ENCODE measurements at places on chromosomes 13 and 19. TPM values are rescaled to one million over a fixed set of nuclear protein-coding genes. Genes with fewer than 3 reads are reported as not detected.

Gene CEACAM8
- total RNA-seq = not detected

Gene CLEC17A
- total RNA-seq = 0.20 TPM

Gene NLRP7
- not detected for total RNA-seq

Gene C2CD4C
- 0.55 TPM for total RNA-seq

Gene INAFM1
- total RNA-seq = 53.3 TPM

Gene ADAT3
- 4.1 TPM for total RNA-seq

Gene TNNT1
- total RNA-seq = 2.8 TPM

Gene ARL11
- total RNA-seq = 0.28 TPM

Gene CYP4F8
- total RNA-seq = not detected

Gene ADPRHL1
- 1.9 TPM for total RNA-seq

GRCh38 chr19:7783991-7784423 is 21.0 kb downstream of the CLEC4M start:
- no peak for DNase-seq

- no peak for DNase-seq
Measured at GRCh38 chr13:94112227-94112626, 367.3 kb downstream of the DCT start.

DNA sequence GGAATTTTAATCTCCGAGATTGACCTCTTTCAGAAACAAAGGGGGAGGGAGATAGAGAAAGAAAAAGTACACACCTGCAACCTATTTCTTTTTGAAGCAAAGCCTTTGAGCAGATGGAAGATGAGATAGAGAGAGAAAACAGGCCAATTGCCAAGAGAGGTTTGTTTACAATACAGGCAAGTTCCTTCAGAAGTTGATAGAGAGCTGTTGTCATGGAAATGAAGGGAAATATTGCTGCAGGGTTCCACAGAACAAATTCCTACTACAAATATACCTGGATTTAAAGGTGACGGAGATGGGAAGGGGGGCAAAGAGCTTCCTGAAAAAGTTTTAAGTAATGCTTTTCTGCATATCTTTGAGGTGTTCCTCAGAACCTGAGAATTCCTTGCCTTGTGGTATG is 388.4 kb downstream of the NDFIP2 start:
- DNase-seq = no peak

DNA sequence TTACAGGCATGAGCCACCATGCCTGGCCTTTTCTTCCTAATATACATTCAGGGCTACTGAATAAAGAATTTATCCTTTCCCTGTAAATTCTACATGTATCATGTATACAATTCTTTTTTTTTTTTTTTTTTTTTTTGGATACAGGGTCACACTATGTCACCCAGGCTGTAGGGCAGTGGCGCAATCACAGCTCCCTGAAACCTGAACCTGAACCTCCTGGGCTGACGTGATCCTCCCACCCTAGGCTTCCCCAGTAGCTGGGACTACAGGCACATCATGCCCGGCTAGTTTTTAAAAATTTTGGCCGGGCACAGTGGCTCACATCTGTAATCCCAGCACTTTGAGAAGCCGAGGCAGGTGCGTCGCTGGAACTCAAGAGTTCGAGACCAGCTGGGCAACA is 6.5 kb upstream of the SLC44A2 start:
- DNase-seq = no peak

DNA sequence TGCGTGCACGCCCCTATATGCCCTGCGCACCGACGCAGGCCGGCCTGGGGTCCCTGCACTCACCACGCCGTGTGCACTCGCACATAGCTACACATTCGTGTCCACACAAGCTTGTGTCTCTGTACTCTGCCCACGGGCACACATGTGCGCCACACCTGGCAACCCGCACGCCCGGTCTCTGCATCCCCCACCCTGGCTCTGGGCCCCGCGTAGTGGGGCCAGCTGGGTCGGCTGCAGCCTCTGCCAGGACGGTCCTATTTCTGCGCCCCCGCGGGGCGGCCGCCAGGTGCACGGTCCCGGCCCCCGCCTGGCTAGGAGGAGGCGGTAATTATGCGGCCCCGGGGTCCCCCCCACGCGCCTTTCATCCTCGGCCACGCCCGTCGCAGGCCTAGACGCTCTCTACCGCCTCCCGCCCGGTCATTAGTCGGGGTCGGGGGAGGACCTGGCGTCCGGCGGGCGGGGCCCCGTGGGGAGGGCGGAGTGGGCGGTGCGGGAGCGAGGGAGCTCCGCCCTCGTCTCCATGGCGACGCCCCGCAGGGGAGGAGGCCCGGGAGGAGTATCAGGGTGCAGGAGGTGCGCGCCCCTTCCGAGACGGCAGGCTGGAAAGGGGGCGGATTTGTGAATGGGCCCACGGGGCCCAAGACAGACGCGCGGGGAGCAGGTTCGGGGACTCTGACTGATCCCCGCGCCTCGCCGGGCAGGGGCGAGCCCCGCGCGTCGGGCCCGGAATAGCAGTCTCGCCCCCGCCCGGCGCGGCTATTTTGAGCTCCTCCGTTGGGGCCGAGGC is 2.8 kb upstream of the CIRBP start:
- DNase-seq = peak; percentile 86

DNA sequence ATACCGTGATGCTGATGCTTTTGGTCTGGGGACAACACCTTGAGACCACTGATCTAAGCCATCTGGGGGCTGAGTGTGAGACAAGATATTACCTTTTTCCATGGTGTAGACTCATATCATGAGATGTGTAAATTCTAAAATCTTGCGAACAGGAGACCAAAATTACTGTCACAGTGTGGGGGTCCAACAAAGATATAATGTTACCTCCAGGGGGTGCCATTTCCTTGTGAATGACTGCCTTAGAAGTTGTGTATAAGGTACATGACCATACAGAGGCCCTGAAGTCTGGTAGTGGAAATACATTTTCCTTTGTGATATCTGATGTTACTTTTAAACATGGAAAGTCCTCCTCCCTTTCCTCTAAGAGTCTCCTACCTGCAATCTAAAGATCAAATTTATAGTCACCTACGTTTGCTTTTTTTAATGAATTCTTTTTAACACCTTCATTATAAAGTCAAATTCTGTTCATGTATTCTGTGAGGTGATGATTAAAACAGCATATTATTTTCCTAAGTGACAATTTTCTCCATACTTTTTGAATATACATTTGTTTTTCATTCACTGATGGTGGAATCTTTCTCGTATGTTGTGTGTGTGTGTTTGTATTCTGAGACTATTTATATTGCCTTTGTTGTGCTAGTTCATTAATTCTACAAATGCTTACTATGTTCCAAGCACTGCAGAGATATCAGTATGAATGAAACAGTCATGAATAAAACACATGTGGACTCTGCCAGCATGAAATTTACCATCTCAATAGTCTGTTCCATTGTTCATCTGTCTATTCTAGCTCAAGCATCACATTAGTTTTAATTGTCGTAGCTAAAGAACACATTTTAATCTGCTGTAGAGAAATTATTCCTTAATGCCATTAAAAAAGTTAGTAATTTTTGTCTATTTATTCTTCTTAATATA is 113.7 kb downstream of the RFC3 start:
- no peak for DNase-seq

GRCh38 chr13:112905990-112906641 is 62.9 kb upstream of the MCF2L start:
- no peak for DNase-seq

GRCh38 chr13:75812751-75813181 is 176.6 kb downstream of the LMO7 start:
- no peak for DNase-seq

DNA sequence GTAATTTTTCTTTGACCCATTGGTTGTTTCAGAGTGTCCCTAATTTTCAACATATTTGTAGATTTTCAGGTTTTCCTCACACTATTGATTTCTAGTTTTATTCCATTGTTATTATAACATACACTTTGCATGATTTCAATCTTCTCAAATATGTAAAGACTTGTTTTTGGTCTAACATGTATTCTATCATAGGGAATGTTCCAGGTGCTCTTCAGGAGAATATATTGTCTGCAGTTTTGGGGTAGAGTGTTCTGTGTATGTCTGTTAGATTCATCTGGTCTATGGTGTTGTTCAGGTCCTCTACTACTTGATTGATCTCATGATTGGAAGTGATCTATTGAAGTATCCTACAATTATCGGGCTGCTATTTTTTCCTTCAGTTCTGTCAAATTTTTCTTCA is 440.9 kb upstream of the MIR17HG start:
- DNase-seq = no peak

DNA sequence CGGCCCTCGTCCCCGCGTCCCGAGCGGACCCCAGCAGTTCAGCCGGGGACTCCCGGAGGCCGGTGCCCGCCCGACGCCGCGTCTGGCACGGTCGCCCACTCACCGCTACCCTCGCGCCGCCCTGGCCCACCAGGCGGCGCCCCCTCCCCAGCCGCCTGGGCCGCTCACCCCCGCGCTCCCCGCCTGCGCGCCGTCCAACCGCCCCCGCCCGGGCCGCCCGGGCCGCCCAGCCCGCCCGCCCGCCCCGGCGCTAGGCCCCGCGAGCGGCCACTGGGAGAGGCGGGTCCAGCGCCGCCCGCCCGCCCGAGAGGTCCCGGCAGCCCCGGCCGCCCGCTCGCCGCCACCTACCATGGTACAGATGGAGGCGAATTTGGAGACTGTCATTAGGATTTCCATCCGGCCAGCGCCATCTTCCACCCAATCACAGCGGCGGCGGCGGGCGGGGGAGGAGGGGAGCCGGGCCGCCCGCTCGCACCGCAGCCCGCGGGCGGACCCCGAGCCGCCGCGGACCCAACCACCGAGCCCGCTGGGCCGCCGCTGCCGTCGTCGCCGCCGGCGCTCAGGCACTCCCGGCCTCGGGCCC is at the start of gene USP12:
Gene USP12 (minus strand): TSS at position 568 of the 583 bp plus-strand sequence. CDS start 172 bp downstream, at position 396.
- no peak for DNase-seq

- DNase-seq = peak; percentile 83
Measured at GRCh38 chr13:30112602-30113435, 194.5 kb downstream of the KATNAL1 start.

- peak; percentile 59 for DNase-seq
Measured at GRCh38 chr19:8340341-8341096, 2.5 kb downstream of the KANK3 start.

DNA sequence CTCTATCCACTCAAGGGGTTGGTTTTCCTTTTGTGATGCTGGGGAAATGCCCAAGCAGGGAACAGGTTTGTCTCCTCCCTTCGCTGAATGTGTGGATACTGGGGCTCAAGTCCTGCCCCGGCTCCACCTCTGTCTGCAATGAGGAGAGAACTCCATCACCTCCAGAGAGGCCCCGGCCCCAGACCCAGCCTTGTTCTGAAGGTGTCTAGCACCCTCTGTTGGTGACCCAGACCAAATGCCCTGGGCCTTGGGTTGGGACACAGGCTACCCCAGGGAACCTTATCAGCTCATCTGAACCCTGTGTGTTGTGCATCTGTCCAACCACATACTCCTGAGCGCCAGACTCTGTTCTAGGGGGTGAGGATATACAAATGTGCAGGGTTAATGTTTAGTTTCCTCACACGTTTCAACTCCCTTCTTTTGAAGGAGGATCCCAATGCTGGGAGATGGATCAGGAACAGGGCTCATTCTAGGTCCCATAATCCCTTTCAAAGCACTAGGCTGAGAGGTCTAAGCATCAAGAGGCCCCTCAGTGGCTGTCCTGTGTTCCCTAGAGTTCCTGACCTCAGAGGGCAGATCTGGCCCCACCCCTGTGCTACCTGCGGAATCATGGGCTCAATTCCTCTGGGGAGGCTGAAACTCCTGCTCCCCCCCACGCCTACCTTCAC is 112.5 kb upstream of the SLC7A1 start:
- no peak for DNase-seq

GRCh38 chr13:46348961-46349360 is 38.1 kb downstream of the RUBCNL start:
- no peak for DNase-seq

DNA sequence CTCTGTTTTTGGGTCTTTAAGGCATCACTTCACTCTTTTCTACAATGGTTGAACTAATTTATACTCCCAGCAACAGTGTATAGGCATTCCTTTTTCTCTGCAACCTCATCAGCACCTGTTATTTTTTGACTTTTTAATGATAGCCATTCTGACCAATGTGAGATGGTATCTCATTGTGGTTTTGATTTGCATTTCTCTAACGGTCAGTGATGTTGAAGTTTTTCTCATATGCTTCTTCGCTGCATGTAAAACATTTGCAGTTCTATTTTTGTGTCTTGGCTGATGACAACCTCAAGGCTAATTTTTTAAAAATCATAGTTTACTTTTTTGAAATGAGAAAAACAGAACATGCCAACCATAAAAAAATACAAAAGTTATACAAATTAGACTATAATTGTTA is 258.2 kb upstream of the EDNRB start:
- DNase-seq = no peak

GRCh38 chr13:37409756-37410155 is 188.8 kb downstream of the POSTN start:
- no peak for DNase-seq

DNA sequence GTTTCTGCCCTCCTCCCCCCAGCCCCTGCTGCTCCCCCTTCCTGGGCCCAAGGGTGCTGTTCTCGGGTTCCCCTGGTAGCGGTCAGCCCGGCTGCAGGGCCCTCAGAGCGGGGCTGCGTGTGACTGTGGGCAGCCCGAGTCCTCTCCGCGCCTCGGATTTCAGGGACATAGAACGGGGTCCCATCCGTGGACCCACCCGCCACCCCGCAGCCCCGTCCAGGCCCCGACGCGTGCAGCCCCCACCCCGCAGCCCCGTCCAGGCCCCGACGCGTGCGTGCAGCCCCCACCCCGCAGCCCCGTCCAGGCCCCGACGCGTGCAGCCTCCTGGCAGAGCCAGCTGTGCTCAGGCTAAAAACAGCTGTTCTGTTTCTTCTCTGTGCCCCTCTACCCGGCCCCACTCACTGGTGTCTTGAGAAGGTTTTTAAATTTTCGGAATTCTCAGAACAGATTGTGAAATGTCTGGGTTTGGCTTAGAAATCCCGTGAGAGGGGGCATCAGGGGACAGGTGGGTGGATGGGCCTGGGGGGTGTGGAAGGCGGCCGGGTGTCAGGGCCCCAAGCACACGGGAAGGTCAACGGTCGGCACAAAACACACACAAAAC is 5.5 kb upstream of the PRTN3 start:
- DNase-seq = no peak

GRCh38 chr19:16470911-16471811 is 609 bp downstream of the EPS15L1 start:
- DNase-seq = no peak

- DNase-seq = no peak
Measured at GRCh38 chr13:24648983-24649687, 31.1 kb upstream of the ATP12A start.

GRCh38 chr13:110215606-110216005 is 91.4 kb downstream of the COL4A1 start:
- DNase-seq = no peak

DNA sequence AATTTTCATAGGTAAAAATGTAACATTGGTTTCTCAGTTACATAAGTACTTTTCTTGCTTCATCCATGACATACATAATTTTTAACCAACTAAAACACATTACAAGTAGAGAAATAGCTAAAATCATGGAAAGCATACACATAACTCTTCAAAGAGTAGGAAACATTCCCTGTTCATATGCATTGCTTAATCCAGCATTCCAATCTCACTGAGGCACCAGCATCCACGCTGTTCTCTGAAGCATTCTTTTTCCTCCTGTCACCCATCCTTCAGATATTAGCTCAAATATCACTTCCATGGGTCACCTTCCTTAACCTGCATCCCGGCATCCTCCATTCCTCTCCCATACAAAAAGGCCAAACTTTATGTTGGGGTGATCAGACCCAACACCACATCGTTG is 79.1 kb downstream of the ZNF254 start:
- no peak for DNase-seq

GRCh38 chr13:33918199-33918932 is 100.4 kb downstream of the RFC3 start:
- no peak for DNase-seq

- DNase-seq = no peak
Measured at GRCh38 chr13:107252428-107252827, 684.5 kb upstream of the ARGLU1 start.

All from ovary (tissue), 10 donors.